ENCODE measurements at places on chromosomes 12 and 14.

DNA sequence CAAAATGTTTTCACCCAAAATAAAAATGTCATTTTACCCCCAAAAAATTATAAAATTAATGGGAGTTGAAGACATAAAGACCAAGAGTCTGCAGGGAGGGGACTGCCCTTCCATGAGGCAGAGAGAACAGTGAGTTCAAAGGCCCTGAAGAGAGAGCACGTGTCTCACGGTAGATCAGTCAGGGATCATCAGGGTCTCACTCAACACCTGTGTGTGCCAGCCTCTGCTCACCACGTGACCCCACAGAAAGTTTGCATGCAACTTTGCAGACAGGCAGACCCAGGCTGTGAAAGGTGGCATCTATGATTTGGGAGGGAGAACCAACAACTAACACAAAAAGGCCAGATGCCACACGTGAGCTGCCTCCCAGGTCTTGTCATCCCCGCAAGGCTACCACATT is 33.1 kb downstream of the CLMN start:
- no peak for DNase-seq

- no peak for DNase-seq
Measured at GRCh38 chr14:92644171-92644969, 104.1 kb downstream of the LGMN start.

DNA sequence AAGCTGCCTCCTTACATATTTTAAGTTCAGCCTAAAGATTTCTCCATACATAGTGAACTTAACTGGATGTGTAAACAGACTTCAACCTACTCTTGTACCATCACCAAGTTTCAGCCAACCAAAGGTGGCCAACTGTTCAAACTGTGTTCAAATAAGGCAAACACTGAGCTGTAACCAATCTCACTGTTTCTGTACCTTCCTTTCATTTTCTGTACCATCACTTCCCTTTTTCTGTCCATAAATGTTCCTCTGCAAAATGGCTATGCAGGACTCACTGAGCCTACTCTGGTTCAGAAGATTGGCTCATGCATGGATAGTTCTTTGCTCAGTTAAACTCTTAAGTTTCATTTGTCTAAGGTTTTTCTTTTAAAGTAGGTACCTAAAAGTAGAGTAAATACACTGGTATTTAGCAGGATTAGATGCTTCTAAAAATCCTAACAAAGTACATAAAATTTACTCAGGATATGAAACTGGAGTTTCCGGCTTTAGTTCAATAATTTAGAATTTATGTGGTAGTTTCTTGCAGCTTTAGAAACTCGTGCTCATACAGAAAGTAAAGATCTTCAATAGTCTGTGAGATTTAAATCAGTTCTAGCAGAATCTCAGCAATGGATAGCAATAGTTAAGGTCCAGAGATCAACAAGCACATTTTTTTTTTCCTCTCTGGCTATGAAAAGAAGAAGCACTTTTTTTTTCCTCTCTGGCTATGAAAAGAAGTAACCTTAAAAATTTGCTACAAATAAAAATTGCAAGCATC is 282.0 kb upstream of the PPFIA2 start:
- no peak for DNase-seq

GRCh38 chr12:66289485-66289884 is 12.8 kb upstream of the HELB start:
- no peak for DNase-seq

DNA sequence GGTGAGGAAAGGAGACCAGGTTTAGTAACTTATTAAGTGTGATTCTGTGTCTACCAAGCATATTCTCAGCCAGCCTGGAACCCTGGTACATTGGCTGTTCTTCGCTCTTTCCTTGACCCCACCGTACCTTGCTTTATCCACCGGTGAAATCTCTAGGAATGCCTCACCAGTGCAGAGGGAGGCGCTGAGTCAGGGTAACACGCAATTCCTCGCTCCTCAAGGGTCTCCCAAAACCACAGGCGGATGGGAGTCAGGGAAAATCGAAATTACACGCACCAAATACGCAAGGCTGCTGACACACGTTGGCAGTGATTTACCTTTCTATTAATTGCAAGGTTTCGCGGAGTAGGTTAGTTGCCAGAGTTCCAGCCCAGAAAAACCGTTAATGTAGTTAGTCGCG is 845 bp downstream of the L3HYPDH start:
- peak; percentile 28 for DNase-seq

GRCh38 chr12:62832558-62832957 is 102.4 kb downstream of the PPM1H start:
- no peak for DNase-seq

DNA sequence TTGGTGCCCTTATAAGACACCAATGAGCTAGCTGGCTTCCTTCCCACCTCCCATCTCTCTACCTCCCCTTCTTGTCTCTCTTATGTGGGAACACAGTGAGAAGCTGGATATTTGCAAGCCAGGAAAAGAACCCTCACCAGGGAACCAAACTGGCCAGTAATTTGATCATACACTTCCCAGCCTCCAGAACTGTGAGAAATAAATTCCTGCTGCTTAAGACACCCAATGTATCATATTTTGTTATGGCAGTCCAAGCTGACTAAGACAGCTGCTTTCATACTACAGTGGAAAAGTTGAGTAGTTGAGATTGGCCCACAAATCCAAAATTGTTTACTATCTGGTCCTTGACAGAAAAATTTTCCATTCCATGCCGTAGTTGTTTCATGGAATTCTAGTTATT is 269.0 kb downstream of the KCNH5 start:
- DNase-seq, result no peak

GRCh38 chr14:102726191-102726949 is 50.9 kb upstream of the TRAF3 start:
- DNase-seq, result no peak

GRCh38 chr12:6238875-6239274 is 38.7 kb downstream of the CD9 start:
- DNase-seq, result no peak

GRCh38 chr14:69711477-69711876 is 55.5 kb upstream of the SRSF5 start:
- DNase-seq, result no peak

DNA sequence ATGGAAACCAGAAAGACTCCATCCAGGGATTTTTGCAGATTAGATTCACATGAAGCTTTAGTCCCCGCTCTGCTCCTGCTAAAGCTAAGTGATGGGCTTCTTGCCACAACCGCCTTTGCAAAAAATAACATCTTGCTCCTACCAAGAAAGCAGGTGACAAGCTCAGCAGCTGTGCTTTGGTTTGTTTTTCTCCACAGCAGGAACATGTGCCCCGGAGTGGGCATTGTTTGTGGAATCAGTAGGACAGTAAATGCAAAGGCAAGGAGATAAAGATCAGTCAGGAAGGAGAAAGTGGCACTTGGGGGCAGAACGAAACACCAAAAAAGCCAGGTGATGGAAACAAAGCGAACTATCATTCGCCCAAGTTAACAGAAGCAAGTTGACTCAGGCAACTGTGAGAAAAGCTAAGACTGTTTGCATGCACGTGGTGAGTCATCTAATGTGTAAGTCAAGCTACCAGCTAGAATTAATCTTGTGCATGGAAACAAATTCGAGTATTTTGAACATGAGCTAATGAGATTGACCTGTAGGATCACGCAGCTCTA is 165.5 kb upstream of the PLXNC1 start:
- peak; percentile 28 for DNase-seq

DNA sequence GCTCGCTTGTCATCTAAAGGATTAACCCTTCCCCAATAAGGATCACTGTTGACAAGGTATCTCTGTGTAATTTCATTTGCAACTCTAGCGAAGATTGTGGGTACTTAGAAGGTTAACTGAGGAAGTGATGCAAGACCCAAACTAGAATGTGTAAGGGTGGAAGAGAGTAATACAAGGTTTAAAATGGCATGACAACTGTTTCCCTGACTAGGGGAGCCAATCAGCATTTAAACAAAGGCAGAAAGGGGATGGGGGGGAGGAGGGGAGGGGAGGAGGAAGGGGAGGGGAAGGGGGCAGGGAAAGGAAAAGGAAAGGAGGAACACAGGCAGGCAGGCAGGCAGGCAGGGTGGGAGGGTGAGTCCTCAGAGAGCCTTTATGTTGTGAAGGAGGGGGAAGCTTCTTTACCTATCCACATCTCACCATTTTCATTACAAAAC is 31.1 kb downstream of the NRDE2 start:
- no peak for DNase-seq

GRCh38 chr12:67802731-67803130 is 154.2 kb downstream of the DYRK2 start:
- DNase-seq, result no peak

- DNase-seq, result no peak
Measured at GRCh38 chr14:95136631-95137030, 20.7 kb downstream of the DICER1 start.

DNA sequence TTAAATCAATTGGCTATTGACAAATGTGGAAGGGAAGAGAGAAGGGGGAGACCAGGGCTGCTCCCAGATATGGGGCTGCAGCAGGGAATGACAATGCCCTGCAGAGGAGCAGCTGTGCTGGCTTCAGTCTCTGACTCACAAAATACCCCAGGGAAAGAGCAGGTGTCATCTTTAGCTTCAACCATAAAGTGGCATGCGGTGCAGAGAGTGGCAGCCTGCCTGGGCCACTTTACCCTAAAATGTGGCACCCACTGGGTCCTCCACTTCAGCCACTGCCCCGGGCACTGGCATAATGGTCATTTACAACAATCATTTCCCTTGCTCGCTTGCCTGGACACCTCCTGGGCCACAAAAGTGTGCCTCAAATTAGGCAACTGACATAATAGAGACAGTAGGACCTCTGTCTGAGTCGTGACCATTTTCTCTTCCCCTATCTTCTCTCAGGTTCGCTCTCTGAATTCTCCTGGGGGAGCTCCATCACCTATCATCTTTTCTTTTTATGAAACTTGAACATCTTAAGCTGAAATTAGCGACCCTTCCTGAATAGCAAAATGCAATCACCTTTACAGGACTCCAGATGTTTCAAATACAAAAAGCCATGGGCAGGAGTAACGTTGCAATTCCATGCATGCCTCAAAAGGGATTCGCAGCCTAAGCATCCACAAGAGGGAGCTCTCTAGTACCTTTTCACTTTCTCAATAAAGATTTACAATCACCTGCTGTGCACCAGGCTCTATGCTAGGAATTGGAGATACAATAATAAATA is 179.9 kb upstream of the ATF7IP start:
- peak; percentile 29 for DNase-seq

GRCh38 chr12:57027011-57027804 is 10.9 kb upstream of the TAC3 start:
- DNase-seq, result peak; percentile 63

DNA sequence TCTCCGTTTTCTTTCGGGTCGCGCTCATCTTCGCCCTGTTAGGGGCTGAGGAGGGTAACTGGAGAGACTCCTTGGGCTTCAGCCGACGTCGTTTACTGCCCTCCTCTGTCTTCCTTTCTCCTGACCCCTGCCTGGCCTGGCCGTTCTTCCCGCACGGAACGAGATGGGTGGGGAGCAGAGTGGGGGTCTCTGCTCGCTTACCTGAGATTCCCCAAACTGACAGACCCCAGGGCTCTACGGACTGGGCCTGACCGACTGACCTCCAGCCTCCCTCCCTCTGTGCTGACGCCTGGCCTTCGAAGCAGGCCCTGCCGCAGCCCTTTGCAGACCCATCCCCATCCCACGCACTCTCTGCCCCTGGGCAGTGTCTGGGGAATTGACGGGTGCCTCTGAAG is 439 bp downstream of the GOLGA5 start:
- no peak for DNase-seq
